ENCODE measurements at places on chromosomes 7 and 10.
A peak's percentile ranks its signal among the peaks of the same experiment; 100 is the strongest.

- no peak for DNase-seq
Measured at GRCh38 chr7:157464111-157464970, 127.5 kb downstream of the DNAJB6 start.

- DNase-seq, result no peak
Measured at GRCh38 chr7:119919986-119920385, 353.0 kb upstream of the KCND2 start.

DNA sequence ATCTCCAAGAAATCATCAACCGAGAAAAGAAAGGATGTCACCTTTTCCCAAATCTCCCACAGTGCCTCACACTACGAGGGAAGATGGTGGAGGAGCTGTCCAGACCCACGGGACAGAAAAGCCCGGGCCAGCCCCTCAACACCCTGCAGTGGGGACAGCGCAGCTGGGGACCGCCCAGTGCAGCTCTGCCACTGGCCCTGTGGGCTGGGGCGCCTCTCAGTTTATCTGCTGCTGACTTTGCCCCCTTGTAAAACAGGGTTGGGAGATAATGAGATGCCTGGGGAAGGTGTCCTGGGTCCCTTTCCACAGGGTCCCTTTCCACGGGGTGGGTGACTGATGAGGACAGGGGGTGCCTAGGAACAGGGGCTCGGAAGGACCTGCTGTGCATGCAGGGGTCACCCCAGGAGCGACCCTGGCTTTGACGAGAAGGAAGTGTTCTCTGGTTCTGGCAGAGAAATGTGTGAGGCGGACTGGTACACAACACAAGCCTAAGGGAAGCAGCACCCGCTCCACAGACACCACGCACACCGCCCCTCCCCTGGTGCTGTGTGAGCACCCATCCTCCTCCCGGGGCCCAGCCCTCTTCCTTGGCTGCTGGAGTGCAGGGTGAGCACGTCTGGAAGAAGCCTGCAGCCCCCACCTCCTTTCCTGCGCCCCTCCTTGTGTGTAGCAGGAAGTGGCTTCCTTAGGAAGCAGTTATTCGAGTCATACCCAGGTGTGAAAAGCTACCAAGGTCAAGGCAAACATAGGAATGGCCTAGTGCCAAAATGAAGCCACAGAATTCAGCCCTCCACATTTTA lies 339.9 kb downstream of the DNAJB6 start:
- DNase-seq, result peak; percentile 46

GRCh38 chr10:6595499-6595898 lies 15.4 kb upstream of the PRKCQ start:
- DNase-seq, result no peak

DNA sequence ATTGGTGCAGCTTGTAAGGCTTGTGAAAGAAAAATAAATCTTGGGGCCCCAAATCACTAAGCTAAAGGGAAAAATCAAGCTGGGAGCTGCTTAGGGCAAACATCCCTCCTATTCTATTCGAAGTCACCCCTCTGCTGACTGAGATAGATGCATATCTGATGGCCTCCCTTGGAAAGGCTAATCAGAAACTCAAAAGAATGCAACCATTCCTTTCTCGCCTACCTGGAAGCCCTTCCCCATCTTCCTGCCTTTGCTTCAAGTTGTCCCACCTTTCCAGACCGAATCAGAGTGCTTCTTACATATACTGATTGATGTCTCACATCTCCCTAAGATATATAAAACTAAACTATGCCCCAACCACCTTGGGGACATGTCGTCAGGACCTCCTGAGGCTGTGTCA lies 240.3 kb downstream of the SKIDA1 start:
- no peak for DNase-seq

GRCh38 chr7:102456327-102456726 lies 8.3 kb downstream of the ALKBH4 start:
- DNase-seq, result no peak

GRCh38 chr10:8279598-8279997 lies 225.1 kb downstream of the GATA3 start:
- DNase-seq, result no peak

DNA sequence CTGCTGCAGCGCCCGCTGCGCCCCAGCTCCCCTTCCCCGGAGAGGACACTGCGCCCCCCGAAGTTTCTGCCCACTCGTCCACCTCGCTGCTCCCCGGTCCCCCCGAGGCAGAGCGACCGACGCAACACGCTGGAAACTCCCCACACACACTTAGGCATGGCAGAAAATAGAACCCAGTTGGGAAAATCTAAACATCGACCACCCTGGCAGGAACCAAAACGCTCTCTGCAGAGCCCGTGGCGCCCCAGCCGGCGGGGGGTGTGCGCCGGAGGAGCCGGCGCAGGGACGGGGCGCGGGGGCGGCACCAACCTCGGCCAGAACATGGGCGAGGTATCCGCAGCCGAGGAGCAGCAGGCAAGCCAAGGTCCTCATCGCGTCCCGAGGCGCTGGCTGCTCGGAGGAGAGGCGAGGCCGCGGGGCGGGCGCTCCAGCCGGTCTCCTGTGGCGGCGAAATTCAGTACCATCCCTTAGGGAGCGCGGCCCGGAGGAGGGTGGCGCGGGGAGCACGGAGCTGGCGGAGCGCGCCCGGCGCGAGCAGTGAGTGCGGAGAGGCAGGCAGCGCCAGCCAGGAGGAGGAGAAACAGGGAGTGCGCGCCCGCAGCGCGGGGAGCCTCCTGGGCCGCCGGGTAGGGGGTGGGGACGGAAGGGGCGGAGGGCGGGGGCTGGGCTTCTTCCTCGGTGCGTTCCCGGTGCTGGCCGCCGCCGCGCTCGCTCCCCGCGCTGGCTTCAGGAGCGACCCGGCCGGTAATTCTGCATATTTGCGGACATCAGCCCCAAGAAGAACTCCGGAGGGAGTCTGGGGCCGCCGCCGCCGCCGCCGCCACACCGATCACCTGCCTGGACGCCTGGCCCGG lies 789 bp downstream of the PDGFA start:
- DNase-seq, result peak; percentile 92

GRCh38 chr7:8177109-8177933 lies 84.6 kb downstream of the ICA1 start:
- no peak for DNase-seq

DNA sequence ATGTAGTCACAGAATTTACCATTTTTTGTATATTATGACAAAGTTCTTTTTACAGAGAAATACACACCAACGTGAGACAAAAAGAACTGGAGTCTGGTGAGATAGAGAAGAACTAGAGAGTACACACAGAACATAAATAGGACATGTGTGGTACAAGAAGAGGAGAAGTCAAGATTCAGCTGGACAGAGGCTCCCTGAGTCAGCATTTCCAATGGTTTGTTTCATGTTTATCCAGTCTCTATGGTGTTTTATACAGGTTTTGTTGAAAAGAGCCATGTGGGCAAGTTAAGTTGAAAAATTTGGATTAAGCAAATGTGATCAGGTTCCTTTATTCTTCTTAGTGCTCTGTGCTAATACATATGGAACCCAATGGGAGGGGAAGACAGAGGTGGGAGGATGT lies 105.5 kb upstream of the AKR1E2 start:
- no peak for DNase-seq

- DNase-seq, result no peak
Measured at GRCh38 chr10:85667638-85668233, 698.9 kb downstream of the GRID1 start.

GRCh38 chr7:116809636-116810266 lies 52.6 kb upstream of the CAPZA2 start:
- DNase-seq, result no peak

- DNase-seq, result no peak
Measured at GRCh38 chr7:7434329-7434728, 101.3 kb downstream of the COL28A1 start.

GRCh38 chr10:70673043-70673928 lies 980 bp downstream of the ADAMTS14 start:
- DNase-seq, result no peak

DNA sequence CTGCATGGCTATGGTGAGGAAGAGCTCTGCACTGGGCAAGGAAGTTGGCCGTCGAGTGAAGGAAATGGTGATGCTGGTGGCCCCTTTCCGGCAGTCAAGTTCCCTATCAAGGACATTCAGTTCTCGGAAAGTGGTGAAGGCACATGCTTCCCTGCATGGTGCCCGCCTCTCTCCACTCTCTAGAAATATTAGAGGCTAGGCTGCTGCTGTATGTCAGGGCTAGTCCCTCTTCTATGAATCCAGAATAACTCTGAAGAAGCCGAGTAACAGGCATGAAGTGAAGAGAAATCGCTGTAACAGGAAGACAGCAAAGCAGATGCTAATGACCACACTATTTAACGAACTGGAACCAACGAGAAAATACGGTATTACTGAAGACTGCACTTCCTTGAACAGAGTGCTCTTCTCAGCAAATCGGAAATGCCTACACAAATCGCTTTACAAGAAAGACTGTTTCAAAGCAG lies 5.4 kb downstream of the IDI1 start:
- DNase-seq, result no peak

- no peak for DNase-seq
Measured at GRCh38 chr7:24755541-24756407, 1.5 kb downstream of the GSDME start.

- DNase-seq, result no peak
Measured at GRCh38 chr7:30029696-30030095, 1.5 kb downstream of the PLEKHA8 start.

DNA sequence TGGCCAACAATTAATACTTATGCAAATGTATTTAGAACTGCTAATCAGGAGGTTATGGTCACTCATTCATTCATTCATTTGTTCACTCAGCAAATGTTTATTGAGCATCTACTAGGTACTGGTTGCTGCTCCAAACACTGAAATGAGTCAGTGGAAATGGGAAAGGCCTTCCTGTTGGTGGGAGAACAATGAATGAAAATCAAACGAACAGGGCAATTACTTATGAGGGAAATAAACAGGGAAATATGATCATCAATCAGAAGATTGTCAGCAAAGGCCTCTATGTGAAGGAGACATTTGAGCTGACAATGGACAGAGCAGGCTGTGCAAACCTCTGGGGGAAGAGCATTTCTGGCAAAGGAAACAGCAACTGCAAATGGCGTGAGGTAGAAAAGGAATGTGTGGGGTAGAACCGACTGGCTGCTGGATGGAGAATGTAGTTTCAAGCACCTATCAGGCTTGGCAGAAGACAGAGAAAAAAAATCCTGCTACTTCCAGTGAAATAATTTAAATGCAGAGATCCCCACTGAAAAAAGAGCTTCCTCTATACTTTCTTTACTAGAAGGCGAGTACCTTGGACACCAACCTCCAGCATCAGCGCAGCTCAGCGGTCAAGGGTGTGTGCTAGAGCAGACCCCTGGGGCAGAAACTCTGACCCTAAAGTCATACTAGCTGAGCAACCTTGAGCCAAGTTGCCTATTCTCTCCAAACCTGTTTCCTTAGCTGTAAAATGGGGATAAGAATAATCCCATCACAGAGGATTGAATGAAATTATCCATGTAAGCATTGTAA lies 108.8 kb upstream of the EEPD1 start:
- DNase-seq, result no peak

GRCh38 chr7:46989247-46989646 lies 592.7 kb downstream of the TNS3 start:
- DNase-seq, result no peak

DNA sequence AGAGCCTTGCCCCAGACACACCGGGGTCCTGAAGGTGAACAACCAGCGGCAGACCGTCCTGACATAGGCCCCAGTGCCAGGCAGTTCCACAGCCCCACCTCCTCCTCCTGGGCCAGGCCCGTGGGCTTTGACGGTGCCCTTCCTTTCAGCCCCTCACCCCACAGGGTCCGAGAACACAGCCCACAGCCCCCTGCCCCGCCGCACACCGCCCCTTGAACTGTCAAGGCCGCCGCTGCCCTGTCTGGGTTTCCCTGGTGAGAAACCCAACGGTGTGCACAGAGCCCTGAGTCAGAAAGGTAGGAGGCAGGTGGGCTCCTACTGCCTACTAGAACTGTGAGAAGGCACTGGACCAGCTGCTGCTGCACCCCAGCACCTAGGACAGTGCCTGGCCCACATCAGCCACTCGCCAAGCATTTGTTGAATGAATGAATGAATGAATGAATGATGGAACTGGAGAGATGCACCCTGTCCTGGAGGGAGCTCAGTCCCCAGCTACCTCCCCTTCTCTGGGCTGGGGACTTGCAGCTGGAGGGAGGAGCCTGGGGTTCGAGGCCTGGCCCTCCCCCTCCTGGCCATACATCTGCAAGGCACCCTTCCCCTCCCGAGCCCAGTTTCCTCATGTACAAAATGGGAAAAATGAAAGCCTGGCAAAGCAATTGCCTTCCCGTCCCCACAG lies 117.9 kb downstream of the SLIT1 start:
- no peak for DNase-seq

DNA sequence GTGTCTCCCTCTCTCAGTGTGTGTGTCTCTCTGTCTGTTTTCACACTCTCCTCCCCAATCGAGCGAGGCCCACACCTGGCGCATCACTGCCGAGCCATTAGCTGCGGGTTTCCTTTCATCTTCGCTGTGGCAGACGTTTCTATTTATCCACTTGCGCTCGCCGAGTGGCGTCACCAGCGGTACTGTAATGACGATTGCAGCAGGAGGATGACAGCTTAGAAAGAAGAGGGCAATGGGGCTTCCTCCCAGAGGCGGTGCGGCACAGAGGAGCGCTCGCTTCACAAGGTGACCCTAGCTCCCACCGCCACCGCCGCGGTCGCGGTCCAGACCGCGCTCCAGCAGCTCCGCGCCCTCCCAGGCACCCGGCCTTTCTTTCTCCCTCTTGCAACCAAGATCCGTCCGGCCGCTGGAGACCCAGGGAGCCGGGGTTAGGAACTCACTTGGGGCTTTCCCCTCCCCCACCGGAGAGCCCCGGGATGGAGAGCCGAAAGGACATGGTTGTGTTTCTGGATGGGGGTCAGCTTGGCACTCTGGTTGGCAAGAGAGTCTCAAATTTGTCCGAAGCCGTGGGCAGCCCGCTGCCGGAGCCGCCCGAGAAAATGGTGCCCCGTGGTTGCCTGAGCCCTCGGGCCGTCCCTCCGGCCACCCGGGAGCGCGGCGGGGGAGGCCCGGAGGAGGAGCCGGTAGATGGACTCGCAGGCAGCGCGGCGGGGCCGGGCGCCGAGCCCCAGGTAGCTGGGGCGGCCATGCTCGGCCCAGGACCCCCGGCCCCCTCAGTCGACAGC lies at the start of gene EVX1:
TSS of gene EVX1 (plus strand) at position 248 of the 785 bp plus-strand sequence. CDS start at position 477, 229 bp downstream.
- DNase-seq, result no peak

DNA sequence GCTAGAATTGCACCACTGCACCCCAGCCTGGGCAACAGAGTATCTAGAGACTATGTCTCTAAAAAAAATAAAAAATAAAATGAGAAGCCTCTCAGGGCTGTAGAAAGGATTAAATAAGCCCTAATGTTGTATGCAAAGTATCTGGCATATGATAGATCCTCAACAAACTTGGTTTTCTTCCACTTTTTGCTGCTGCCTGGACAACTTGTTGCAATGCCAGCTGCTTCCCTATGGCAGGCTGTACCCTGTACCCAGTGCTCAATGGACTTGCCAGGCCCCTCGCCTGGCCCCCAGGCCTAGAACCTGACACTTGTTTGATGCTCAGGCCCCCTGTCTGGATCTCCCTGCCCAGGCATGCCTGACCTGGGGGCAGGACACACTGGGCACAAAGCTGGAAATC lies 28.5 kb upstream of the CDH23 start:
- no peak for DNase-seq
